ENCODE measurements at places on chromosomes 11 and 22.

DNA sequence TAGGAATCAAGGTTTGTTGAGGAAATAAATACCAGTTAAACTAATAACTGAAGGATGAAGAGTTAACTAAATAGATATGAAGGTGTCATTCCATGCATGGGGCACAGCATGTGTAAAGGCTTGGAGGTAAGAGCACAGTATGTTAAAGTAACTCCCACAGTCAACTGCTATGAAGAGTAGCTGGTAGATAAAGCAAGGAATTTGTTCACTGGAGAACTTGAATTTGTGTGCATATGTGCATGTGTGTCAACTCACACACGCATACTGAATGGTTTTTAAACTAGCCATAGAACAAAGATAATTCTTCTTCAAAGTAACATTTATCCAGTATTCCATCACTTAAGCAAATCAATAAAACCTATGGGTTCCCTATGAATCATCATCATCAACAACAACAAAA is 135.9 kb downstream of the FAM76B start:
- no peak for DNase-seq

- no peak for DNase-seq
These were observed 23.6 kb upstream of the UPB1 start for GRCh38 chr22:24471570-24471969.

GRCh38 chr11:69388661-69389060 is 92.8 kb upstream of the LINC01488 start:
- DNase-seq = no peak

DNA sequence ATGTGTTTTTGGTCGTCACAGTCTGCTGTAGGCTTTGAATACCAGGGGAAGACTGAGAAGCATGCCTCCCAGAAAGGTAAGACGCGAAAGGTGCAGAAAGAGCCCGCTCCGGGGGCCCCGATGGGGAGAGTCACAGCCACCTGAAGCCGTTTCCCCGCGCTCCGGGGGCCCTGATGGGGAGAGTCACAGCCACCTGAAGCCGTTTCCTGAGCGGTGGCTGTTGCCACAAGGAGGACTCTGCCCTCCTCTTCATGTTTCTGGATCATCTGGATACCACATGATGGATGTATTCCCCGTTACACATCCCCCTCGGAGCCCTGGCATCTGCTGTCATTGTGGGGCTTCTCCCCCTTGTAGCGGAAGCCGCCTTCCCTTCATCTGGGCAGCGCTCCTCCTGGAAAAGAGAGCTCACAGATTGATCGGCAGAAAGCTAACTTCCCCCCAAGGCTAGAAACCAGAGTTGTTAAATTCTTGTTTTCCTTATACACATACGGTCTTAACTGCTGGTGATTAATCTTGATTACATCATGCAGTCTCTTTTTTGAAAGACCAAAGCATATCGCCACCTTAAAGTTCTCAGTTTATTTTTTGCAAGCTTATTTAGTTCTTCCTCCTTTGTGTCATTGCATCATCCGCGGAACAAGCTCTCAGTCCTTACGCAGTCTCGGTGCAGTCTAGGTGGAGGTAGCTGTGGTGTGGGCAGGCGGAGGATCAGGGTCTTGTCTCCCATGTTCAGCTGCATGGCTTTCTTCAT is 17.5 kb downstream of the CTTN start:
- no peak for DNase-seq

GRCh38 chr11:45298718-45299117 is 12.6 kb upstream of the SYT13 start:
- no peak for DNase-seq

GRCh38 chr22:37894939-37895670 is 11.0 kb upstream of the MICALL1 start:
- no peak for DNase-seq

DNA sequence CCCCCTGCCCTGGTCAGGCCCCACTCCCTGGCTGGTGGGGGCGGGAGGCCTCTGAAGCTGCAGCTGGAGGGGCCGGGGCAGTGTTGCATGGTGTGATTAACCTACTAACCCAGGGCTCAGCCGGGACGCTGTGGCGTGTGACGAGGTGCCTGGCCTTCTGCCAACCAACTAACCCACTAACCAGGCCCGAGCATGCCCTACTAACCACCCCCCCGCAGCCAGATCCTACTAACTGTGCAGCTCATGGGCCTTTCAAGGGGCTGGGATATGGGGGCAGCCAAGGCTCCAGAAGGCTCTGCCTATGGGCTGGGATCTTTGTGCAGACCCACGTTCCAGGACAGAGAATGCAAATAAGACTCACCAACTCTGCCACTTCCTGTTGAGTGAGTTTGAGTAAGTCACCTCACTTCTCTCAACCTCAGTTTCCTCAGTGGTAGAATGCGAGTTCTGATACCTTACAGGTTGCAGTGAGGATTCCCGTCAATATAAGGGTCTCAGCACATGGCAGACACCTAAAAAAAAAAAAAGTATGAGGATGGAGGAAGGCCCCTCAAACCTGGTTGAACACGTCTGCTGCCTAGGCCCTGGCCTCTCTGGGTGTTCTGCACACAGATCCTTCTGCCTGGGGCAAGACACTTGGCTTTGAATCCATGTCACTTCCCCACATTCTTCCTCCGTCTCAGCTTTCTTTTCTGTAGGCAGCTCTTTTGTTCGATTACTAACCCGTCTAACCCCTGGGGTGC is 14.1 kb downstream of the MIAT start:
- no peak for DNase-seq

DNA sequence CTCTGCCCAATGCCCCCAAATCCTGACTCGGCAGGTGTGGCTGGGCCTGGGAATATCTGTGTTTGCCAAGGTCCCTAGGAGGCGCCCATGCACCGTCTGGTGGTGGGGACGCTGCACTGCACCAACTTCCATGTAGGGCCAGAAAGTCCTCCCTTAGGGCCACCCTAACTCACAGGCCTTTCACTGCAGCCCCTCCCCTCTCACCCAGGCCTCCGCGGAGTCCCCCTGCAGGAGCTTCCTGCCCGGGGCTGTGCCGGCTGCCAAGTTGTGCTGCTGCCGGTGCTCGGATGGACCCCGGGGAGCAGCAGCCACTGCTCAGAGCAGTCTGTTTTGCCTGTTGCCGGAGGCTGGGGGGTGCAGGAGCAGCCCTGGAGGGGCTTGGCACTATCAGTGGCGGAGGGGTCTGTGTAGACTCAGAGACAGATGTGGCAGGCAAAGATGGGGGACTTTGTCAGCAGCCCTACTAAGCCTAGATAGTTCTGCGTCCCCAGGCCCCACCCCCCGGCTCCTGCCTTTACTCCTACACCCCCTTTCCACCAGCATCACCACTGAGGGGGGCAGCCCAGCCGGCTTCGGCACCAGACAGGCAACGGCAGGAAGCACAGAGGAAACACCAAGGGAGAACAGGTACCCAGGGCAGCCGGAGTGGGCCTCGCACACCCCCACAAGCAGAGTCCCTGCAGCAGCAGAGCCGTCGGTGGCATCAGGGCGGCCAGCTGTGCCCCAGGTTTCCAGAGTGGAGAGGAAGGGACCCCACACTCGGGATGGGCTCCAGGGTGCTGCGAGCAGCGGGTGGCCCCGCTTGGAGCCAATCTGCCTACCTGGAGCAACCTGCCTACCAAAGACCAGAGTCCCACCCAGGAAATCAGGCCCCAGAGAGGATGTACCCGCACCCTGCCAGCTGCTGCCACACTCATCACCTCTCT is 124.3 kb downstream of the TRIM29 start:
- DNase-seq = no peak

GRCh38 chr11:101913656-101914055 is 1.2 kb upstream of the CEP126 start:
- no peak for DNase-seq

GRCh38 chr11:92035488-92035887 is 189.1 kb upstream of the FAT3 start:
- no peak for DNase-seq

DNA sequence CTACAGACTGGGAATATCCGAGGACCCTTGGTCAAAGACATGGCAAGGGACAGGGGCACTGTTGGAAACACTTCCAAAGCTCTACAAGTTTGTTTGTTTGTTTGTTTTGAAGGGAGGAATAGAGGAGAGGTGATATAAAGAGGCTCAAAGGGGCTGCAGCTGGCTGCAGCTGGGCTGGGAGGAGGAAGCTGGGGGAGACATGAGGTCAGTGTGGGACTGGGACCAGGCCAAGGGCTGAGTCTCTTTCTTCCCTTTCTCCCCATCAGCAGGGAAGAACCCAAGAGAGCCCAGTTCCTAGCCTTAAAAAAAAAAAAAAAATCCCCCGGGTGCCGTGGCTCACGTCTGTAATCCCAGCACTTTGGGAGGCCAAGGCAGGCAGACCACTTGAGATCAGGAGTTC is 5.0 kb downstream of the RHOG start:
- DNase-seq = no peak

GRCh38 chr11:11318461-11318860 is 34.6 kb downstream of the CSNK2A3 start:
- no peak for DNase-seq

Data from stimulated activated CD4-positive, alpha-beta T cell treated with anti-CD3 and anti-CD28 coated beads, Interleukin-1b, Interleukin-23, amount 100 ng/mL, for 24 hours (primary cell).